ENCODE measurements at places on chromosomes 11 and 22. TPM values are rescaled to one million over a fixed set of nuclear protein-coding genes. Genes with fewer than 3 reads are reported as not detected.
A peak's percentile ranks its signal among the peaks of the same experiment; 100 is the strongest.

Gene CDC42EP2
- total RNA-seq, result 6.1 TPM

Gene OR5M8
- 0.41 TPM for total RNA-seq

Gene KCNA4
- 11.0 TPM for total RNA-seq

Gene WBP2NL
- total RNA-seq, result 4.5 TPM

Gene SYT7
- 14.7 TPM for total RNA-seq

Gene SPCS2
- total RNA-seq, result 15.9 TPM

Gene BDNF
- total RNA-seq, result 12.6 TPM

Gene MMP12
- total RNA-seq, result not detected

Gene CLCF1
- under 0.01 TPM for total RNA-seq

Gene EXPH5
- total RNA-seq, result under 0.01 TPM

DNA sequence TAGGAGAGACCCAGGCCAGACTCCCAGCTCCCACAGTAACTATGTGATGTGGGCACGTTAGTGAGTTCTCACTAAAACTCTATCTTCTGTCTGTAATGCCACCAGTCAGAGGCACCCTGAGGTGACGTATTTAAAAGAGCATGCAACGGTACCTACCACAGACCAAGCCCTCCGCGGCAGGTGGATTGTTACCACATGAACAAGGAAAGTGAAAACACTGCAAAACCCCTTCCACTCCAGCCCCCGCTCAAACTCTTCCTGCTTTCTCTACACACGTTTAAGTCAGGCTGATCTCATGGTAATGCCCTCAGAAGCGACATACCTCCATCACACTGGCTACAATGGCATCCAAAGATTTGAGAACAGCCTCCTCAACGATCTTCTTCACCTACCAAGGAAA lies 36.7 kb downstream of the SERPIND1 start:
- no peak for DNase-seq

DNA sequence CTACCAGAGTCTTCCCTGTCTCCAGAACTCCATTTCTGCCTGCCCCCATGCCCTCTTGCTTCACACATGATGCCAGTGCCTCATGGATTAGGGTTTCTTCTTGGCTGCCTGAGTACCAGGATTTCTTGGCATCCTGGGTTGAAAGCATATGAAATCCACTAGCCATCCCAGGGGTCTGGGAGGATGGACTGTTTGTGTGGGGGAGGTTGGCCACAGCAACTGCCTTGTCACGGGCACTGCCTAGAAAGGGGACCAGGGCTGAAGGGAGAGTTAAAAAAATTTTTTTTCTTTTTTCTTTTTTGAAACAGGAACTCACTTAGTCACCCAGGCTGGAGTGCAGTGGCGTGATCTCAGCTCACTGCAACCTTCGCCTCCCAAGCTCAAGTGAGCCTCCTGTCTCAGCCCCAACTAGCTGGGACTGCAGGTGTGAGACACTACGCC lies 4.2 kb downstream of the USP35 start:
- DNase-seq, result no peak

DNA sequence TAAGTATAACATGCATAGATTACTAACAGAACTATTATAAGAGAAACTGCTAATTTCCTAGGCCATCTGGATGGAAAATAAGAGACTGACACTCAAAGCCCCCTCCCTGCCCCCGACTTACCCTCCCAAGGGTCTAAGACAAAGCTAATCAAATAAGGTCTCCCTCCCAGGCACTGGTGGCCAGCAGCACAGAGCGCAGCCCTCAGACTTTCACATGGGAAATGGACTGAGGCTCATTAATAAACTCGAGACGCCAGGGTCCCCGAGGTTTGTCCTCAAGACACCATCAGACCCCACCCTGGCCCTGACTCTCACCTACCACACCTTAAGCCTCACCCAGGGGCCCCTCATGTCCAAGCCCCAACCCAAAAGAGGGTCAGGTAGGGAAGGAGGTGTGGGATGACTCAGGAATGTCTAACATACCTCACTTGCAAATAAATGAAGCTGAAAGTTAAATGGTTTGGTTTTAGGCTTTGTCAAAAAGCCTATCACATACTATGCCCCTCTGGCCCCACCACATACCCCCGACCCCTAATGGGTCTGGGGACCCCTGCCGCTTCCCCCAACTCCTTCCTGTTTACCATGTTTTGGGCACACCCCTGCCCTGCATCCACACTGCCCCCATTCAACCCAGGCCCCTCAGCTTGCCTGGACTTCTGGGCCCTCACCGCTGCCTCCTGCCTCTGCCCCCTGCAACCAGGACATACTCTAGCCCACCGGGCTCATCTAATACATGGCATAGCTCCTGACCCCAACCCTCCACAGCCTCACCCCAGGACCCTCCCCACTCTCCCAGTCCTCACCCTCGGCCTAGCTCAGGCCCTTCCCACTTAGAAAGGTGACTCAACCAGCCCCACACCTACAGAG lies 11.4 kb downstream of the ARAP1 start:
- no peak for DNase-seq

DNA sequence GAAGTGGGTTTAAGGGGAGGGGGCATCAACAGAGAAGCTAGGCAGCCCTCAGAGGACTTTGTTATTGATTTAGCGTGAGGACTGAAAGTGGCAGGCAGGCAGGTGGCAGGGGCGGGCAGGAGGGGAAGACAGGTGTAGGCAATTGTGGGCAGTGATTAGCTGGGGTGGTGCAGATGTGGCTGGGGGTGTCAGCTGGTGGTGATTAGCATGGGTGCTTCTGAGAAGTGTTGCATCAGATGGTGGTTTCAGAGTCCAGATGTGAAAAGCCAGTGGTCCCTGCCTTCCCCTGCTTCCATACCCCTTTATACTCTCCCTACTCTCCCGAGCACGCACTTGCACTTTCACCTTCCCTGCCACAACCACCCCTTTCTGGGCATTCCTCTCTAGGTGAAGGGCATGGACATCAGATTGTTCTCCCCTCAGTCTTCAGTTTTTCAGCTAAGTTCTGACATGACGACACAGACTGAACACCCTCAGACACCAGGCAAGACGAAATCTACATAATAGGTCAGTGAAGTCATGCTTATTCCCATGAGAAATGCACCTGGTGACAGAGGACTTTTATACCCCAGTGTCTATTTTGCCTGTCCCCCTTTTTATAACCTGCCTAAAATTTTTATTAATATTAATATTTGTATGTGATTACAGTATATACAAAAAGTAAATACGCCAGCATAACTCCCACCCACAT lies 435.7 kb upstream of the CADM1 start:
- DNase-seq, result no peak

DNA sequence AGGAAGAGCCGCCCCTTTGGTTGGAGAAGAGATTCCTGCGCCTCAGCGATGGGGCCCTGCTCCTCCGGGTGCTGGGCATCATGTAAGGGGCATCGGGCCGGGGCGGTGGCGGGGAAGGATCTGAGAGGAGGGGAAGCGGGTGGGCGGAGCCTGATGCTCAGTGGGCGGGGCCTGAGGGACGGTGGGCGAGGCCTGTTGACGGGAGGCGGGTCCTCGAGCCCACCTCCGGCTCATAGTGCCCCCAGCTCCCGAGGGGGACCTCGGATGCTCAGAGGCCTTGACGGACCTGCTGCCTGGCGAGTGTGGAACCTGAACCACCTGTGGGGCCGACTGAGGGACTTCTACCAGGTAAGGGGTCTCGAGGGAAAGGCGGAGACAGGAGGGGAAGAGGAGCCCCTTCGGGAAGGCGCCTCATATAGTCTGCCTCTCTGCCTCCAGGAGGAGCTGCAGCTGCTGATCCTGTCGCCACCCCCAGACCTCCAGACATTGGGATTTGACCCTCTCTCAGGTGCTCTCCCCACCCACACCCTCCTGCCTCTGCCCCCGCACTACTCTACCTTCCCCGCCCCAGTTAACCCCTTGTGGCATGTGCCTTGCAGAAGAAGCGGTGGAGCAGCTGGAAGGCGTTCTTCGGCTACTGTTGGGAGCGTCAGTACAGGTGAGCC lies 799 bp downstream of the CCDC88B start:
- DNase-seq, result no peak

DNA sequence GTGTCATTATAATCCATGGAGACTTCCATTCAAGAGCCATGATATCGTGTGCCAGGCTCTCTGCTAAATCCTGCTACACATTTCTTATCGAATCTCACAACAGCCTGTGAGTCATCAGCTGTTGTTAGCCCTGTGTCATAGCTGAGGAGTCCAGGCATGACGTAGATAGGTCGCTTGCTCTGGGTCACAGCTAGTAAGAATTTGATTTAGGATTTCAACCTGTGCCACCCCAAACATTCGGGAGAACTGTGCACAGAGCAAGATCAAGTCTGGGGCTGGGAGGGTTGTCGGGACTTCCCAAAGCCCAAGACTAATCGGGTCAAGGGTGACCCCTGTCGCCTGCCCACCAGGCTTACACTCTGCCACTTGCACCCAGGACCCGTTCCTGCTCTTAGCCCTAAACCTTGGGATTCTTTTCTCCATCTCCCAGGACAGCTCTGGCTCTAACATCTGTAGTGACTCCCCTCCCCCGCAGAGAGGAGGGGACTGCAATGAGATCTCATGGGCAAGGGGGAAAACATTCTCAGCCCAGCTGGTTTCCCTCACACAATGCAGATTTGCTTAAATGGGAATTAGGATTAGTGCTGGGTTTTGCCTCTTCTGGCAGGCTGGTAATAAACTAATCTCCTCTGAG lies 34.3 kb downstream of the TSPAN18 start:
- DNase-seq, result no peak

GRCh38 chr11:7672276-7672959 lies 882 bp downstream of the CYB5R2 start:
- DNase-seq, result no peak

GRCh38 chr22:34475886-34476285 lies 555.6 kb upstream of the LARGE1 start:
- no peak for DNase-seq

DNA sequence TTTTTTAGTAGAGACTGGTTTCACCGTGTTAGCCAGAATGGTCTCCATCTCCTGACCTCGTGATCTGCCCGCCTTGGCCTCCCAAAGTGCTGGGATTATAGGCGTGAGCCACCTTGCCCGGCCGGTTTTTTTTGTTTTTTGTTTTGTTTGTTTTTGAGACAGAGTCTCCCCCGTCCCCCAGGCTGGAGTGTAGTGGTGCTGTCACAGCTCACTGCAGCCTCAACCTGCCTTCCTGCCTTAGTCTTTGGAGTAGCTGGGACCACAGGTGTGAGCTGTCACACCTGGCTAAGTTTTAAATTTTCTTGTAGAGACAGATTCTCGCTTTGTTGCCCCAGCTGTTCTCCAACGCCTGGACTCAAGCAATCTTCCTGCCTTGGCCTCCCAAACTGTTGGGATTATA lies 3.2 kb downstream of the PPIL2 start:
- DNase-seq, result no peak

GRCh38 chr11:119309411-119309810 lies 7.5 kb downstream of the MCAM start:
- no peak for DNase-seq

GRCh38 chr11:55324500-55324899 lies 18.5 kb upstream of the OR4A16 start:
- DNase-seq, result no peak

GRCh38 chr11:102368472-102368871 lies 21.5 kb downstream of the BIRC2 start:
- no peak for DNase-seq

GRCh38 chr11:123391646-123392348 lies 38.3 kb upstream of the GRAMD1B start:
- no peak for DNase-seq

GRCh38 chr11:108670451-108670850 lies 5.6 kb downstream of the DDX10 start:
- DNase-seq, result no peak

DNA sequence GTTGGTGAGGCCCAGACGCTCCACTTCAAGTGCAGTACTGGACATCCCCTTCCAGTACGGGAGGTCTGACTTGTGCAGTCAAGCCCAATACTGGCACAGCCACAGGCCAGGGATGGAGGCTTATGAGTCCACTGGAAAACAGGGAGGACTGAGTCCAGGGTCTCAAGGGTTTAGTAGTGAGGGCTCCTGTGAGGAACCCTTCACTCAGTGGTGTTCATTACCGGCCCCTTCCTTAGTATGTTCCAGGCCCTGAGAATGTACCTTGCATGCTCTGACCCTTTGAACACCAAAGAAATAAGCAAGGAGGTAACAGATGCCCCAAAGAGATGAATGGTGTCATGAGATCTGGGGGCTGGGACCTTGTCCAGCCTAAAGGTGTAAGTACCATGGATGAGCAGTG lies 11.8 kb downstream of the PRAME start:
- DNase-seq, result no peak

GRCh38 chr11:1198561-1199240 lies 24.2 kb upstream of the MUC5B start:
- DNase-seq, result peak; percentile 14

GRCh38 chr11:57885298-57886050 lies 123.9 kb downstream of the CTNND1 start:
- no peak for DNase-seq

DNA sequence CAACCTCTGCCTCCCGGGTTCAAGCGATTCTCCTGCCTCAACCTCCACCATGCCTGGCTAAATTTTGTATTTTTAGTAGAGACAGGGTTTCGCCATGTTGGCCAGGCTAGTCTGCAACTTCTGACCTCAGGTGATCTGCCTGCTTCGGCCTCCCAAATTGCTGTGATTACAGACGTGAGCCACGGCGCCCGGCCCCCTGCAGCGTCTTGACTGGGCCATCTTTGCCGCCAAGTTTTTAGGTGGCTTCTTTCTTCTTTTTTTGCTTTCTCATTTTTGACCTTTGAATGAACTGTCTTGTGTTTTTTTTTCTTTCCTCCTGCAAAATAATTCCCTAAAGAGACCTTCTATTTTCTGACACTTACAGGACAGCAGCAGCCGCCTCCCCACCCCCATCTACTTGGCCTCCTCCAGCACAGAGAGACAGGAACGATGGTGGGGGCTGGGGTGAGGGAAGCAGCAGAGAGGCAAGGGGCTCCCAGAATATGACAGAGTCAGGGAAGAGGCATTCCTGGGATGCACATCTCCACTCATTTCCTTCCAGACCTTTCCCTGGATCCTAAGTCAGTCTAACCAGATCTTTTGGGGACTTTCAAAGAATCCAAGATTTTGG lies 92.6 kb upstream of the ALX4 start:
- DNase-seq, result no peak

DNA sequence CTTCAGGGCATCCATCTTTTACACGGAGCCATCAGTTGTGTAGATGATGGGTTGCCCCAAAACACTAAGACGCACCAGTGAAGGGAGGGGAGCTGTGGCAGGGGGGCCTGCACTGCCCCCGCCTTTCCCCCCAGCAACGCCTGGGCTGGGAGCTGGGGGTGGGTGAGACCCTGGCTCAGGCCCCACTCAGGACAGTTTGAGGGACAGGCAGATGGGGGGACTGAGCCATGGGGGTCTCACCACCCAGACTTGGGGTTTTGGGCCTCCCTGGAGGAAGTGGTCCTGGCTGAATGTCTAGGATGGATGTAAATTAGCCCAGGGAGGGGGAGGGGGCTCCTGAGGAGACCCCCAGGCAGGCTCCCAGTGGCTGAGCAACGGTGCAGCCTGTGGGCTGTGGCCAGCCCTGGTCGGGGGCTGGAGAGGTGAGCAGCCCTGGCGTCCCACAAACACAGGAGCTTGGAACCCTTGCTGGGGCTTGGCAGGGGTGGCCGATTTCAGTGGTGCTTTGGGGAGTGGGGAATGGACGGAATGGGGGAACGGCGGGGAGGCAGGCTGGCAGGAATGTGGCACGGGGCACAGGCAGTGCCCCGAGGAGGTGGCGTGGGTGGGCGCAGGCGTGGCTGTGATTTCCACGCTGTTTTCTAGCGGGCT lies 6.1 kb downstream of the PARVB start:
- no peak for DNase-seq
